ENCODE measurements at places on chromosomes 3 and 15. TPM values are rescaled to one million over a fixed set of nuclear protein-coding genes. Genes with fewer than 3 reads are reported as not detected.

Gene EPHA3
- total RNA-seq: 0.98 TPM

Gene FBXO40
- not detected for total RNA-seq

Gene TTC23
- 36.7 TPM for total RNA-seq

- no peak for DNase-seq
These were observed 12.5 kb upstream of the FBLN2 start for GRCh38 chr3:13536432-13536831.

Gene LRRC31
- not detected for total RNA-seq

DNA sequence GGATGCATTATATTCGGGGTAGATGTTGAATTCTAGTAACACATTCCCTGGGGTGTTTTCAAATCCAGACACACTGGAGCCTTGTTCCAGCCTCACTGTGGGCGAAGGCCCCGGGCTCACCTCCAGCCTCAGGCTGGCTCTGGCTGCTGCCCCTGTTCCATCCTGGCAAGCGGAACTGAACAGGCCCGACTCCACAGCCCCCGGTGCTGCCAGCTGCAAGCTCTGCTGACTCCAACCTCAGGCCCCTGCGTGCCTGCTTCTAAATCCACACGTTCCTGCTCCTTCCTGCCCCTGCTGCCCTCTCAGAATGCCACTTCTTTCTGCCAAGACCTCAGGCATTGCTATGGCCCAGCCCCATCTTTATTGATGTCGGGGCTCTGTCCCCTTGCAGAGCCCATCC lies 90.6 kb downstream of the LIPC start:
- DNase-seq: no peak

DNA sequence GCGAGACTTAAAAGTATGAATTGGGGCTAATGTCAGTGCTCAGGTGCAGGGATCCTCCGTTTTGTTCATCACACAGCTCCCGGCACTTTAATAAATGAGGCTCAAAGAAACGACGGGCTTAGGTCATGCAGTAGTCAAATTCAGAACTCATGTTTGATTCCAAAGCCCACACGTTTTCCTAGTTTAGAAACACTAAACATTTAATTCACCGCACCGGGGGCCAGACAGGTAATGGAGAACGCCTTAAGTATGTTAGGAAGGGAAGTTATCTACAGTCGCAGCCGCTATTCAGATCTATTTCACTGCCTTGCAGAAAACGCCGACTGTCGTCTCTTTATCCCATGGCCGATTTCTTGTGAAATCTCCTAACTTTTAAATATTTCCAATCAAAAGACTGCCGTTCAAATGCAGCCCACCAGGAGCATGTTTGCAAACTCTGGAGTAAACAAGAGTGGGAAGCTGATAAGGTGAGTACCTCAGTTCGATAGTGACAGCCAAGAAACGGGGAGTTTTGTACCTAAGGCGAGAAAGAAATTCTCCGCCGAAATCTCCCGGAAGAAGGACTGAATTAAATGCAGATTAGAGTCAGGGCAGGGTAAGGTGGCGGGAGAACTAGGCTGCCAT lies 569 bp downstream of the HIGD2B start:
- DNase-seq: no peak

Gene CD96
- 0.09 TPM for total RNA-seq

- DNase-seq: no peak
These were observed 165.4 kb upstream of the ZPLD1 start for GRCh38 chr3:102269406-102269805.

- no peak for DNase-seq
These were observed 28.2 kb downstream of the FLNB start for GRCh38 chr3:58036293-58037032.

DNA sequence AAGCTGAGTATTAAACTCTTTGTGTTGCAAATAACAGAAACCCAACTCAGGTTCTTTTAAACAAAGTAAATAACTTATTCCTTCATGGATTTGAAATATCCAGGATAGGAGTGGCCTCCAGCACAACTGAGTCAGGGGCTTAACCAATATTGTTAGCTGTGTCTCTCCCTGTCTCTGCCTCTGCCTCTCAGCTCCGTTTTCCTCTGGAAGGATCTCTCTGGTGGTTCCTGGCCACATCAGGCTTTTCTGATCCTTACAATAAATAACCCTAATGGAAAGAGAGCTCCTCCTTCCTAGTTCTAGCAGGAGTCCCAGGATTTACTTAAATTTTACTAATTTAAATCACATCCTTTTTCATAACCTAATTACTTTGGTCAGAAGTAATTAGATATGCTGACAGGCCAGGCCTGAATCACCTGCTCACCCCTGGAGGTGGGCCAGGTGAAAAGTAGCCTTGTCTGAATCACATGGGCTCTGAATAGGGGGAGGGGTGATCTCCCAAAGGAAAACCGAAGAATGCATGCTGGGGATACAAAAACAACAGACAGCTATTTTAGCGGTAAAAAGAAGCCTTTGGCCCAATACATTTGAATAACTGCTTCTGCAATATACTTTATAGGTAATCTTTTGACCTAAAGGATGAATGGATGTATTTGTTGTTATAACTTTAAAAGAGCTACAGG lies 75.4 kb downstream of the REC114 start:
- DNase-seq: no peak

DNA sequence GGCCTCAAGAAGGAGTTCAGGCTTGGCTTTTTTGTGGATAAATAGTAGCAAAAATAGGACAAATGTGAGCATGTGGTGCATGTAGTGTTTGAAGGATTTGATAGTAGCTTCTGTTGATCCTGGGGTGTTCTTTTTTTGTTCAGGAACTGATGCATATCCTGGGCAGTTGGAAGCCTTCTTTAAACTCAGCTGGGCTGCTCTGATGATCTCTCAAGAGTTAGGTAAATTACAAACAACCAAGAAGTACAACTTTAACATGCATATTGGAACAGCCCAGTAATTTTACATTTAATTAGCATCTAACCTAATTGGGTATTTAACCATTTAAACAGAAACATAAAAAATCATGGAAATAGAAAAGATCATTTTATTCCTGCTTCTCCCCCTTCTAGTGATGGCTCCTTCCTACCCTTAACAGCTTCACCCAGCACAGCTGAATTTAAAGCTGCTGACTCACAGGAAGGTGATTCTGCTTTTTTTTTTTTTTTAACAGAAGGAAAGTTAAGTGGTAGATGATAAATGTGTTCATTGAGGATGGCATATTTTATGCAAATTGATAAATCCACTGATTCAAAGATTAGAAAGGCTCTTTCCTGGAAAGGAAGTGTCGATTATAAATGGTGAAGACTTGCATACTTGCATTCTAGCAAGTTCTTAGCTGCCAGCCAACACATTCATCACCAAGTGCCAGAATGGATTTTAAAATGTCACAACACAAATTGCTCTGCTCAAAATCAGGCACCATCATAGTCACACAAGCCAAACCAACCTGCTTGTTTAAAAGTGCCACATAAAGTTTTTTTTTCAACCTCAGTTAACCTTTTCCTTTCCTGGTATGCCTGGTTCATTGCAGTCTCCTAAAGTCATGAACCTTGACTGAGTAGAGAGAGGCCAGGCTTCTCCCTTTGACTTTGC lies 20.0 kb downstream of the SLC35G2 start:
- peak; percentile 58 for DNase-seq

Gene ZNF445
- total RNA-seq: 14.3 TPM

DNA sequence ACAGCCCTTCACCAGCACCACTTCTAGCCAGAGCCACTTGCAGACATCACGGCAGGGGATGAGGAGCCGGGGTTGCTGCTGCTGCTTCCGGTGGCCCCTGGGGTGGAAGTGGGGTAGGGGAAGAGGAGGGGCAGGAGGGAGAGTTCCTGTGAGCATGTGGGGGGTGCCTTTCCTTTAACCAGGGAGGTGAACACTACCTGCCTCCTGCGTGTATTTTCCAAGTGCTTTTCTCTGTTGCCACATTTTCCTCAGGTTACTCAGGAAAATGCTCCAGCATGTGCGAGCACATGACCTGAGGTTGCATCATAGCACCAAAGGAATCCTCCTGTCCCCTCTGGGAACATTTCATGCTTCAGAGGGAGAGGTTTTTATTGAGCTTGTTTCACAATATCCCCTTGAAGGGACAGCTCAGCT lies 12.2 kb upstream of the SACM1L start:
- DNase-seq: peak; percentile 51

DNA sequence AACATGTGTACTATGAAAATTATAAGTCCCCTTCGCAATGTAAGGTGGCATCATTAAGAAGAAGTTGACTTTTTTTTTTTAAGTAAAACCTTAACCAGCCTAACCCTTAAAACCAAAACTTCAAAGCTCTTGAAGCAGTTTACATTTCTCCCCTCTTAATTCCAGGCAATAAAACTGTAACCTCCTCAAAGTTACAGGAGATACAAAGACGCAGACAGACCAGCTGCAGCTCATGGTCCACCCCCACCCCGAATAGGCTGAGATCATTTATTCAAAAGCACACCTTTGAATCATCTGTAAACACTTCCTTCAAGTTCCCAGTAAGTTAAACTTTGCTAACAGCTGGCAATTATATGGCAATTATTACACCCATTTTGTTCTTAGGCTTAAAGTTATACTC lies 414.5 kb downstream of the ERC2 start:
- DNase-seq: no peak

- no peak for DNase-seq
These were observed 182.2 kb downstream of the CFAP20DC start for GRCh38 chr3:58867621-58868020.

Gene PLA2G4D
- total RNA-seq: not detected

Gene BOC
- 16.9 TPM for total RNA-seq

DNA sequence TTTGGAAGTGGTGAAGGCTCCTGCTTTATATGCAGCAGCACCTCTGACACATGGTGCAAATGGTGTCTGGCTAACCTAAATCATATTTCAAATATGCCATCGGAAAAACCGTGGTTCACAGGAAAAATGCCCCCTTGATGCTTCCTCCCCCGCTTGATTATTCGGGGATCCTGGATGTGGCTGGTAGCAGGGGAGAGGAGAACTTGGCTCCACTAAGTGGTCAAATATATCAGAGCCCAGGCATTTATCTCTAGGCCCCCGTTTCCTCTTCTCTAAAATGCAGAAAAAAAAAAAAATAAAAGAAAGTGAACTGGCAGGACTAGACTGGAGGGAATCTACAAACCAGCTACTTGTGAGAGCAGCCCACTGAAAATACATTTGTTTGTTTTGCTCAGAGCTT lies 18.2 kb upstream of the ATP2B2 start:
- DNase-seq: no peak

Gene VGLL3
- 47.4 TPM for total RNA-seq

GRCh38 chr15:26864664-26865191 lies 2.1 kb upstream of the GABRA5 start:
- DNase-seq: peak; percentile 42

Gene SLC9C1
- 0.33 TPM for total RNA-seq

Gene CLDN11
- total RNA-seq: 661 TPM

GRCh38 chr3:134860141-134860540 lies 65.1 kb downstream of the EPHB1 start:
- no peak for DNase-seq

DNA sequence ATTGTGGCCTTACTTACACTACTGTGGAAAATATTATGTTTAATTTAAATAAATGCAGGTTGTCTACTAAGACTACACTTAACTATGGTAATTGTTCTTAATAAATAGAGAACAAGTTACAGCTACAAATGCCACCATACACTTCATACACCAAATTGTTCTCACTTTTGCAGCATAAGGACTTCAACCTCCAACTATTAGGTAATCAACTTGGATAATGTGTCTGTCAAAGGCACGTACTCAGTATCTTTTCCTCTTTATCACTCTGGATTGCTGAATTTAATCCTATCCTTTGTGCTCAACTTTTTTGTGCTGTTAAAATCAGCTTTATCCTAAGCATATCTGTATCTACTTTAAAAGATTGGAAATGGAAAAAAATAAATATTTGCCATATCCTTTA lies 41.6 kb upstream of the TMEM87A start:
- DNase-seq: no peak

Gene COL8A1
- total RNA-seq: 24.3 TPM

Measured in fibroblast of the aortic adventitia (primary cell).